Stimulated activated CD8-positive, alpha-beta memory T cell treated with anti-CD3 and anti-CD28 coated beads, Interleukin-7, amount 100 ng/mL, for 48 hours (primary cell): ENCODE measurements at places on chromosomes 16 and 17.

- no peak for DNase-seq
These were observed 69.0 kb downstream of the RTN4RL1 start for GRCh38 chr17:1956134-1956533.

DNA sequence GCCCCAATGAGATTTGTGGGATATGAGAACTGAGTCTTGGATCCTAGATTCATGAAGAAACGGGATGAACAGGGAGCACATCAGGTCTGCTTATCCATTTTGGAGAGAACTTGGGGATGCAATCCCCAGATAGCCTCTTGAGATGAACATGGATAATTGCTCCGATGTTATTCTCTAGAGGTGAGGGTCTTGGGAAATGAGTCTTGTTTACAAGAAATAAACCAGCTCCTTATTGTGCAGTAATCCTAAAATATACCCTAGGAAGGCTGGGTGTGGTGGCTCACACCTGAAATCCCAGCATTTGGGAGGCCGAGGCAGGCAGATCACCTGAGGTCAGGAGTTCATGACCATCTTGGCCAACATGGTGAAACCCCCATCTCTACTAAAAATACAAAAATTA is at the start of gene OR1D2:
OR1D2 (minus strand) TSS at position 101 of the 400 bp plus-strand sequence. CDS start 11,426 bp downstream, outside the sequence.
- DNase-seq, result no peak

DNA sequence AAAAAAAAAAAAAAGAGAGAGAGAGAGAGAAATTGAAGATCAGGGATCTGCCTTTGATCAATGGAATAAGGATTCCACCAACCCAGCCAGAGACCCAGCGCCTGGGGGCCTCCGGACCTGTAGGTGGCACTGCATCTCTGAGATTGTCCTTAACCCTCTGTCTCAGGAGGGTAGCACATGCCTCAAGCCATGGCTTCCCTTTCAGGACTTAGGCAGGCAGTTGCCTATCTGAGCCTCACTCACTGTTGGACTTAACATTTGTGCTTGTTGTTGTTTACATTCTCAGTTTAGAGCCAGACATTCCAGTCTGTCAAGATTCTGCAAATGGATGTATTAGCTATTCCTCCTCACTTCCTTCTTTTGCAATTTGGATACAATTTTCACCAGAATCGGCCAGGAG is 5.1 kb upstream of the SCNN1B start:
- no peak for DNase-seq

- DNase-seq, result no peak
These were observed 2.0 kb upstream of the PMFBP1 start for GRCh38 chr16:72173997-72174396.

- DNase-seq, result no peak
These were observed 22.0 kb downstream of the TEX14 start for GRCh38 chr17:58669853-58670252.

DNA sequence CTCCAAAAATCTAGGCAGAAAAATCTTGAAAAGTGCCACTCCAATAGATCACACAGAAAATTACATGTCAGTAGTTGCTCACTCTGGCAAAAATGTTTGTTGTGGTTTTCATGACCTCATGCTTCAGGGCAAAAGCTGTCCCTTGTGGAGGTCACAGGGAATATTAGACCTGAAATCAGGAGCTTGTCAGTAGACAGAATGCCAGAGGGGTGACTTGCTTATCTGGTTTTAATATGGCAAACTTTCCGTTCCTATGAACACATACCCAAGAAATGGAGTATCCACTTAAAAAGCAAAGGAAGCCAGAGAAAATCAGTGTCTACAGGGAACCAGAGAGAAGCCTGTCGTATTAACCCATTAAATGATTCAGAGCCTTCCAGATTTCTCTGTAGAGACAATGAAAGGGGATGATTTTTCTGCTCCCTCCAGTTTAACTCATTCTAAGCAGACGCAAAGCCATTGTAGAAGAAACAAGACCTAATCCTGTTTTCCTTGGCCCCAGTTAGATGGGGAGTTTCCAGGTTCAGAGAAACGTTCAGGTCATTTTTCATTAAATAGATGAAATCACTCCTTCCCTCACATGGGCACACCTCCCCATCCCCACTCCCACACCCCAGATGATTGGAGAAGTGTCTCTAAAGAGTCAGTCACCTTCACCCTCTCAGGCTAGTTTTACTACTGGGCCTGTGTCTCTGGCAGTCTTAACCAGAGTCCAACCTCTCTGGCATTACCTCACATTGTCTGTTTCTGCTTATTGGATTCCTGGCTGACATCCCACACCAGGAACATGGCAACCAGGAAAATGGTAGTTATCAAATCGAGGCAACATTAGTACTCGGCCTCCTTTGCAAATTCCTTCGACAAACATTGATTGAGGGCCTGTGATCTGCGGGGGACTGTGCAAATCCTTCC is 6.0 kb downstream of the SOX9 start:
- no peak for DNase-seq
